ENCODE measurements at places on chromosomes 6 and 20. TPM values are rescaled to one million over a fixed set of nuclear protein-coding genes. Genes with fewer than 3 reads are reported as not detected.

The APOBEC2 gene
- not detected for total RNA-seq

The C20orf144 gene
- 0.12 TPM for total RNA-seq

The PRKN gene
- 0.10 TPM for total RNA-seq

The TMC2 gene
- not detected for total RNA-seq

The PDYN gene
- not detected for total RNA-seq

The PTK6 gene
- total RNA-seq, result 2.4 TPM

The ARFGEF3 gene
- 0.63 TPM for total RNA-seq

The OR12D3 gene
- not detected for total RNA-seq

The GATA5 gene
- 0.69 TPM for total RNA-seq

The LRFN2 gene
- total RNA-seq, result not detected

The C20orf204 gene
- 0.37 TPM for total RNA-seq

The HSPA12B gene
- 0.48 TPM for total RNA-seq

The KATNA1 gene
- total RNA-seq, result 10.6 TPM

The RNF114 gene
- 79.6 TPM for total RNA-seq

The LGSN gene
- total RNA-seq, result 3.5 TPM

The CDK5RAP1 gene
- total RNA-seq, result 35.8 TPM

The LKAAEAR1 gene
- total RNA-seq, result 1.5 TPM

The SYCP2 gene
- 0.92 TPM for total RNA-seq

The COL11A2 gene
- total RNA-seq, result 0.77 TPM

The MUC21 gene
- not detected for total RNA-seq

The RUNX2 gene
- 0.81 TPM for total RNA-seq

The TMEM244 gene
- not detected for total RNA-seq

The THBD gene
- 23.8 TPM for total RNA-seq

The VSX1 gene
- total RNA-seq, result 0.56 TPM
